Skin of body (tissue), 3 donors: ENCODE measurements at places on chromosomes 2 and 18. TPM values are rescaled to one million over a fixed set of nuclear protein-coding genes. Genes with fewer than 3 reads are reported as not detected.

- no peak for DNase-seq
Measured at GRCh38 chr2:232483923-232484627, 3.6 kb downstream of the ECEL1 start.

DNA sequence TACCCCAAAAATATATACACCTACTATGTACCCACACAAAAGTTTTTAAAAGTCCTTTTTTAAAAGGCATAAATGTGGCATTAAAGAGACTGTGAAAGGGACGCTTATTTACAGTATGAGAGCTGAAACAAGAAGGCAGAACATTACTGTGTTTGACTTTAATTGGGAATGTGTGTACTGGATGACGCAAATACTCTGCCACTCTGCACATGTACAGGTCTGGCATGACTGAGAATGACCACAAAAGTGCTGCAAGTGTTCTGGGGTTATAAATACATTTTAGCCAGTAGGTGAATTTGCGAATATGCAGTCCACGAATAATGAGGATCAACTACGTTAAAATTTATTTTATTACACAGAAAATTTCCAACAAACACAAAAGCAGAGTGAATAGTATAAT lies 11.4 kb downstream of the DARS1 start:
- no peak for DNase-seq

DNA sequence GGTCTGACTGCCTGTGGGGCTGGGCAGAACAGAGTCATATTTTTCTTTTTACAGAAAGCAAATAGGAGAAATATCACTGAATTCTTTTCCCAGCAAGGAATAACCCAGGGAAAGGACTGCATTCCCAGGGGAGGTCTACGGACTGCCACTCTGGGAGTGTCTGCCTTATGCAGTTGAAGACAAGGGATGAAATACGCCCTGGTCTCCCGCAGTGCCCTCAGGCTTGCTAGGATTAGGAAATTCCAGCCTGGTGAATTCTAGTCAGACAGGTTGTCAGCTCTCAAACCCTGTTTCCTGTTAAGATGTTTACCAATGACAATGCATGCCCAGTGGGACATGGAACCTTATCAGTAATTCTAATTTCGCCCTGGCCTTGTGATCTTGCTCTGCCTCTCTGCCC lies 30.3 kb upstream of the PDK1 start:
- DNase-seq = no peak

GRCh38 chr18:4284528-4284927 lies 170.6 kb downstream of the DLGAP1 start:
- DNase-seq = no peak

DNA sequence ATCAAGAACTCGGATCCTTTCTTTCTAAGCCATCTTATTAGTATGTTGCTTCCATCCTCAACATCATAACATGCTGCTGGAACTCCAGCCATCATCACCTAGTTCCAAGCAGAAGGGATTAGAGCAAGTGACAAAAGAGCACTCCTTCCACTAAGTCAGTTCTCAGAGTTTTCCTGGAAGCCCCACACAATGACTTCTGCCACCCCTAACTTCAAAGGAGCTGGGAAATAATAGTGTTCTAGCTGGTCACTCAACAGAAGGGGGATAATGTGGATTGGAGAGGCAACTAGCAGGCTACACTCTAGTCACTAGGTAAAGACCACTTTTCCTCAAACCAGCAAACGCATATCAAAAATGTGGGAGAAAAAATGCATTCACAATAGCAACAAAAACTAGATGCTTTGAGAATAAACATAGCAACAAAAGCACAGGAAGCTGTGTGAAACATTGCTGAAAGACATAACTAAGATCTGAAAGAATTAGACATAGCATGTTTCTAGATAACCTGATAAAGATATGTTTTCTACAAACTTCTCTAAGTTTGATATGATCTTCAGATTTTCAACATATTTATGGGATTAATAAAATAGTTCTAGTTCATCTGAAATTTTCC lies 39.5 kb downstream of the COX7A2L start:
- no peak for DNase-seq

- no peak for DNase-seq
Measured at GRCh38 chr2:41959760-41960159, 88.1 kb upstream of the PKDCC start.

Gene TUBA4B
- not detected for total RNA-seq

DNA sequence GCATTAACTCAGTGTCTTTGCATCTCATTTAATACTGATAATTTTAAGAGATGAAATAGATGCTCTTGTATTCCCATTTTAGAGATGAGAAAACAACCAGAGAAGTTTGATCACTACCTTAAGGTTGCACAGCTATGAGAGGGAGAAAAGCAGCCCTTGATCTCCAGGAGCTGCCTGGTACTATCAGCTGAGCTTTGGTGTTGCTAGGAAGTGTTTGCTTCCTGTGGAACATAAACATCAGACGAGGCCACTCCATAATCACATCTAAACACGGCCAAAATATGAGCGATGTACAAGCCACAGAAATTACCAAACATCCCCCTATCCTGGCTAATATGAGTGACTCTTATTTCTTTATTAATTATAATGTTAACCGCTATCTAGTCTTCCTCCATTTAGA lies 620 bp upstream of the WDFY1 start:
- DNase-seq = peak; percentile 15

Gene ALPG
- not detected for total RNA-seq

Gene WIPF1
- total RNA-seq = 32.4 TPM

GRCh38 chr18:49859725-49860124 lies 46.4 kb upstream of the ACAA2 start:
- no peak for DNase-seq

DNA sequence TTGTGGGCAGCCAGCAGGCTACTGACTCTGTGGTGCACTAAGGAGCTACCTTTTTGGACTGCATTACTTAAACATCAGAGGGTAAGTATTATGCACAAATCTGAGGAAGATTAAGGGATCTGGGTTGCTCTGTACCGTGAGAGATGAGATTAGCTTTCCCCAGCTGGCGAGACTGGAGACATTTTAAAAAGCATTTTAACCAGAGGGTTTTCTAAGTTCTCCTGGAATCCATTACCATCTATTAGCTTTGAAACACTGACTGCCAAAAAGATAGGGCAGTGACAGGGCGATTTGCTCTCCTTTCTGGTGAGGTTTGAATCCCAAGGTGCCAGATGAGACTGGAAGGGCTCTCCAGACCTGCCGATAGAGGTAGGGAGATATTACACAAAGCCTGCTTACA lies 63.2 kb downstream of the LYPD6 start:
- no peak for DNase-seq

DNA sequence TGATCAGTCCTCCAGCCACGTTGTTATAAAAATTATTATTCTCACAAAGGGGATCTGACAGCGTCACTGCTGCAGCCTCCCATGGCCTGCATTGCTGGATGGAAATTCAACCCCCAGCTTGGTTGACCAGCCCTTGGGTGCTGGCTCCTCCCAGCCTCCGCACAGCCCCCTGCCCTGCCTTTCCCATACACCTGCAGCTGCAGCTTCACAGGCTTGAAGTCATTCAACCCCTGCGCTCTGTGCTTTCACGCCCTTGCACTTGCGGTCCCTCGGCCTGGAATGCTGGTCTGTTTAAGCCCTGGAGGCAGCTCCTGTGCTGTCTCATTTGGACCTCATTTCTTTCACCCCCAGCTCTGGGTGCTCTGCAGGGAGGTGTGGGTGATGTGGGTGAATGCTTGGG lies 860 bp upstream of the CD8A start:
- no peak for DNase-seq

- DNase-seq = no peak
Measured at GRCh38 chr2:157833721-157834120, 42.4 kb downstream of the ACVR1 start.

Gene ABCG8
- under 0.01 TPM for total RNA-seq

DNA sequence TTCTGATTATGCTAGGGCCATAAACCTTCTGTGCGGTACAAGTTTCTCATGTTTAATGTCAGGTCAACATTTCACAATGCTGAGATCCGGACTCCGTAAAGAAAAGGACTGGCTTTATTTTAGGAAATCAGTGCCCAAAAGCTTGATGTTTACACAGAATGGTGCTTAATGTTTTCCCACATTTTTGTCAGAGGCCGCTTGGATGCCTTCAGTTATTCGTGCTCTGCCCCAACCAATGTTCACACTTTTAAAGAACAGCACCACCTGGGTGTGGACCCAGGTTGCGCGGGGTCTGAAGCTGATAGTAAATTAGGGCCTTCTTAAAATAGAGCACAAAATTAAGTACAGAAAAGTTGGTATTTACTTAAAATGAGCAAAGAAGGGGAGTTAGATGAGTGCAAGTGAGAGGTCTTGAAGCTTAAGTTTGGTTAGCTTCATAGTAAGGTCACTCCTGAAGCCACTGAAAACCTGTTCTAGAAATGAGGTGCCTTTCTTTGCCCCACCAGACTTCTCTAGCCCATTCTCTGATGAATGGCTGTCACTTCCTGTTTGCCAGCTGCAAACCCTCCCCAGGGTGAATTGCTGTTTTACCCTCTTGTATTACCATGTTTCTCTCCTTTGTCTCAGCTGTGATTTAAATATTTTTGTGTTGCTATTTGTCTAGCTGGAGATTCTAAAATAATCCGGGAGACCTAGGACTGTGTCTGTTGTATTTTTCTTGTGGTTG lies 20.5 kb downstream of the SLC3A1 start:
- DNase-seq = no peak

GRCh38 chr2:241309684-241310117 lies 5.8 kb downstream of the HDLBP start:
- no peak for DNase-seq

Gene RAD51AP2
- total RNA-seq = 0.20 TPM

Gene C2orf80
- not detected for total RNA-seq

GRCh38 chr18:25737710-25738311 lies 352.6 kb downstream of the SS18 start:
- peak; percentile 34 for DNase-seq

DNA sequence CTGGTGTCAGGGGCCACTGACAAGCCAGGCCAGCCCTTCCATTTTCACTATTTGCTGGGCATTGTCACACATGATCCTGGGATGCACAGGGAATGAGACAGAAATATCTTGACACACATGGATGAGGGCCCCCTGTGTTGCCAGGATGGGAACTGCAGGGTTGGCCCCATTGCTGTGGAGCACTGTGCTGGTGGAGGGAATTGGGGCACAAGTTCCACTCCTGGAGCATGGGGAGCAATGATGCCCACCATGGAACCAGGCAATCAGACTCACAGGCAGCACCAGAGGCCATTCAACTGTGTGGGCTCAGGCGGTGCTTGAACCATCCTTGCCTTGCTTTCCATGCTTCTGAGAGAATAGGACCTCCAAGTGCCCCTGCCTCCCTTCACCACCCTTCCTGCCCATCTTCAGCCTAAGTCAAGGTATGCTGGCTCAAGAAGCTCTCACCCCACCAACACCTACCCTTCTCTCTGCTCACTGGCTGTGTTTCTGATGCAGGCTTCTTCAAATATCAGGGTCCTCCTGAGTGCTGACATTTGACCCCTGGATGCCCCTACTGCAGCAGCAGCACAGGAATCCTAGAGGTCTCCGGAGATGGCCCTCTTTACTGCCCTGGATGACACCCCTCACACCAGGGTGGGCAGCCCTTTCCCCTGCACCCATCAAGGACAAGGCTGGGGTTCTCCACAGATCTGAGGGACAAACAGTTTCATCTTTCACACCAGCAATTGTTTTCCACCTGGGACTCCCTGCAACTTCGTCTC lies 11.0 kb downstream of the ADRA2B start:
- DNase-seq = no peak

Gene MROH2A
- 0.49 TPM for total RNA-seq

- DNase-seq = no peak
Measured at GRCh38 chr2:232574674-232575403, 24.4 kb downstream of the EIF4E2 start.

- DNase-seq = no peak
Measured at GRCh38 chr2:155825876-155826275, 506.6 kb downstream of the NR4A2 start.

DNA sequence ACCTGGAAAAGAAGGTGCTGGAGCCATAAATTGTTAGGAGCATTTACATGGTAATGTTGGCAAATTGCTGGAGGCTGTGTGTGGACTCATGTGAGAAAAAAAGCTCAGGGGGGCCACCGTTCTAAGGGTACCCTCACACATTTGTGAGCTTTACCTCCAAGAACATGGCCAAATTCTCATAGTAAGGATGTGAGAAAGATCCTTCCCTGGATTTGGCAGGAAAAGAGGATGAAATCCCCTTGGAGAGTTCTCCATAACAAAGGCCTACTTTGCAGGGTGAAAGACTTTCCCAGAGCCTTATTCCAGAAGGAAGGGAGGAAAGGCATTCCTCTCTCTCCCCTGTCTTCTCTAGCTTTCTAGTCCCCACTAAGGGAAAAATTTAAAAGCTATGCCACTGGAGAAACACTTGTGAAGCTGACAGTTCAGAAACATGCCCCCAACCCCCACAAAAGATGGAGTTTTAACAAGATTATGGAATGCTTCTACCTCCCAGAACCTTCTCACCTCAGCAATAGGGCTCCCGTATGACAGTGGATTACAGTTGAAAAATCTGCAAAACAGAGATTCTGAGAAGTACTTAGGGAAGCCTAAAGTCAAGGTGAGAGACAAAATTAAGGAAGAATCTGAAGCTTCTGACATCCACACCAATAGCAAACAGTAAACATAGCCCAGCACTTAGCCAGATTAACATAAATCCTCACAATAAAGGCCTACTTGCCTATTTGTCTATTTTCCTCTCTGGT lies 20.2 kb upstream of the ERMN start:
- no peak for DNase-seq

DNA sequence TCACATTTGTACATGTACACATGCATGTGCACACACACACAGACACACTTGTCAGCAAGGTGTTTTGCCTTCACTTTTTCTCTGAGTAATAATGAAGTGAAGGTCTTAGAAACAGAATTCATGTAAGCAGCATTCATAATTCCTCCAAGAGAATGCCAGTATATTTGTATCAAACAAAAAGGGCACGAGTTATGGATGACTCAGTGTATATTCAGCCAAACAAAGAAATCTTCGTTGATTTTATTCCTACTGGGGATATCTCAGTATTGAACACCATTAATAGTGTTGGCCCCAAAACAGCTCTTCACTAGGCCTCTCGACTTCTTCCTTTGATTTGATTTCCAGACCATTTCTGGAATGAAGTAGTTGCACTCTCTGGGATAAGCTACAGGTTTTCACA lies 125.3 kb downstream of the PIK3C3 start:
- DNase-seq = no peak

Gene VWC2L
- total RNA-seq = not detected

DNA sequence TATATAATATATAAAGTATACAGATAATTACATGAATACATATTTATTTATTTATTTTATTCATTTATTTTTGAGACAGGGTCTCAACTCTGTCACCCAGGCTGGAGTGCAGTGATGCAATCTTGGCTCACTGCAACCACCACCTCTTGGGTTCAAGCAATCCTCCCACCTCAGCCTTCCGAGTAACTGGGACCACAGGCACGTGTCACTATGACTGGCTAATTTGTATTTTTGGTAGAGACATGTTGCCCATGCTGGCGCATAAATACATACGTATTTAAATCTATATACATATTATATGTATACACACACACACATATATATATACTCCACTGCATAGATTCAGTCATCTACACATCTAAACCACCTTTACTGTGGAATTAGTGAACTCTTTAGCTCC lies 20.6 kb upstream of the NDUFV2 start:
- DNase-seq = no peak
